ENCODE measurements at places on chromosomes 3 and 15.

DNA sequence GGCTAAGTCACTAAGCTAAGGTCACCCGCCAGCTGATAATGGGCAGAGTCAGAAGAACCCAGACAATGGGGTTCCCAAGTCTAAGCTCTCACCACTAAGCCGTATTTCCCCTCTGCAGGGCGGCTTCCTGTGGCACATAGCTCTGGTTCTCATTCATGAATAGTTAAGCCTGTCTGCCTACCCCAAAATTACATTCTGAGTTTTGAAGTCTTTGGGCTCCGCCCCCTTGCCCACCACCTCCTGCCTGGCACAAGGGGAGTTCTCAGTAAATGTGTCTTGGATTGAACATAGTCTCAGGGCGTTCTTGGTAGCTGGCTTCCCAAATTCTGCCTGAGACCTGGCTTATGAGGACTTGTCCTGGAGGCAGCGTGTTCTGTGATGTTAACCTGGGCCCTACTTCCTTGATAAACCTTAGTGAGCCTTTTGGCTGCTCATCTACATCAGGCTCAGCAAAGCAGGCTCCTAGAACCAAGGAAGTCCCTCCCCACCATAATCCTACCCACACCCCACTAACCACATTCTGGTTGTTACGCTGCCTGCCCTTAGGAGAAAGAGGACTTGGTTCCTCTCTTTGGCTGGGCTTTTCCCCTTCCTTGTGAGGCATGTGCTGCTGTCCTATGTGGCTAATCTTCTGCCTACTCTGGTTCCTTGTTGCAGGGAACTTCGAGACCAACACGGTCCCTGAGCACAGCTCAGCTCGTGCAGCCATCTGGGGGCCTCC is 54.9 kb downstream of the STARD5 start:
- DNase-seq: no peak

GRCh38 chr3:96548073-96548472 is 266.3 kb upstream of the EPHA6 start:
- no peak for DNase-seq

GRCh38 chr3:127413871-127414270 is 126.0 kb upstream of the PRR20G start:
- DNase-seq: no peak

DNA sequence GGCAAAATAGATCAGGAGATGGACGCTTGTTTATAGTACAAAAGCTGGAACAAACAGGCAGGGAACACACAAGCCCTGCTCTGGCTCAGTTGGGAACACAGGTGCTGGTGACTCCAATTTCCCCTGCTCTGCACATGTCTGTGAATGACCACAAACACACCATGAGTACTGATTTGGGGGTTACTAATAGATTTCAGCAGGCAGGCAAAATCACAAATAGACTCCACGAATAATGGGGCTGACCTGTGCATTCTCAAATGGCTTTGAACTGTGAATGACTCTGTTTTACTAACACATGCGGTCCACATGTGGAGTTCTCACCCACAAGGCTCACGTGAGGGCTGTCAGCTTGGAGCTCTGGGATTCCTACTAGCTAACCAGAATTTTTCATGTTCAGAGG is 3.9 kb downstream of the RTP3 start:
- no peak for DNase-seq

DNA sequence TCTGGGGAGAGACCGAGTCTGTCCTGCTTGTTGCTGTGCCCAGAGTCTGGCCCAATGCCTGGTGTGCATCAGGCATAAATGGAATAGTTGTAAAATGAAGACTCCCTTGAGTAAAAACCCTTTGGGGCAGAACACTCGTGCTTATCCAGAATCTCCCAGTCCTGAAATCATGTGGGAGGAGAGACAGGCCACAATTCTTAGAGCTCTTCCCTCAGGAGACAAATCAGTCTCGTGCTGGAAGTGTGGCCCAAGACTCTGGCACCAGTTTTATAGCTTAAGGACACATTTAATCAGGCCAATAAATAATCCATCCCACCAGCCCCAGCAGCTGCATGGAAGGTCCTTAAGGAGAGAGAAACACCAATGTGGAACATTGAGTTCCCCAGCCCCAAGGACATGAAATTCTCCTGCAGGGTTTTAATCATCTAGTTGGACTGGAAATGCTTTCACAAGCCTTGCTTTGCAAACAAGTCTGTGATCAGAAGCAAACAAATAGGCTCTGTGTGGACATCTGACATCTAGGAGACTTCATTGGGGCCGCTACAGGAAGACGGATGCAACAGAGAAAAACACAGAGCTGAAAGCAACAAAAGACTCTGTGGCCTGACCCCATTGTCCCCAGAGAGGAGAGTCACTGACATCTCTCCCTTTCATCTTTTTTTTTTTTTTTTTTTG is 70.4 kb downstream of the LSM3 start:
- DNase-seq: no peak

DNA sequence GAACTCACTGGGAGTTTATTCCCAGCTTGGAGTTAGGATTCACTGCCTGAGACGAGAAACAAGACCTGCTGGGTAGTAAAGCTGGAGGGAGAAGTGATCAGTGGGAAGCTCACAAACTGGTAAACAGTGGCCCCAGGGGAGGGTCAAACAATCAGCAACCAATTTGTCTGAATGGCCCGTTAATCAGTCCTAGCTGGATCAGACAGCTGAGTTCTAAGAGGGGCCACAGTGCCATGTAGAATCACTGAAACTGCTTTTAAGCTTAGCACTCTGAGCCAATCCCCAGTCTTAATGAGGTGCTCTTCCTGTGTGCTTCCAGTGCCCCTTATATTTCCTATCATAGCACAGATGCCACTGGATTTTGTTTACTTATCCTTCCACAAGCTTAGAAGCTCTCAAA is 591.7 kb downstream of the RSL24D1 start:
- no peak for DNase-seq

DNA sequence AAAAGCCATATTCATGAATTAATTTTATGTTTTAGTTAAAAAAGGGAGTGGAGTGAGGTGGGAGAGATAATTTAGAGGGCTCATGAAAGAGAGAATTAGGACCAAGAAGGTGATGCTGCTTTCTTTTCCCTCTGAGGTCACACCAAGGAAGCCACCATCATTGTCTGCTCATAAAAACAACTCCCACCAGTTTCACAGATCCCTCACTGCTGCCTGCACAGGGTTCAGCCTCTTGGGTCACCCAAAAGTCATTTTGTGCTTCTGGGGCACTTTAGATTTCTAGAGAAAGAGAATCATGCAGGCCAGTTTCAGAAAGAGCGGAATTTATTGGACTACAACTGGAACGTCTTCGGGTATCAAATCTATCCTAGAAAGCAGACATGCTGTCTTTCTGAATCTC is 241.4 kb upstream of the EOMES start:
- no peak for DNase-seq

DNA sequence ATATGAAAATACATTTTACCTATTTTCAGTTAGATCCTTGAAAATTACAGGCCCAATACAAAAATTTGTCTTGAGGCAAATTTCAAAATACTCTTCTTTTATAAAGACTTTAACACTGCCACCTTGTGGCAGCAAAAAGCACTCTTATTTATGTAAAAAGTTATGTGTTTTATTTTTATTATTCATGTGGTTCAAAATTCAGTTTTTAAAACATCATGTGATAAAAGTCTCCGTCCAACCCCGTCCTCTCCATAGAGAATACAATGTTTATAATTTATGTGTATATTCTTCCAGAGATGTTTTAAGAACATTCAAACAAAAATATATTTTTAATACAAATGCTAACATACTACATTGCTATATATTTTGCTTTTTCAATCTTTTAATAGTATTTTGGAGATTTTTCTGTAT is 36.9 kb upstream of the TRIM59 start:
- DNase-seq: peak; percentile 45

Data from fibroblast of the conjunctiva (primary cell).